Activated CD8-positive, alpha-beta memory T cell treated with anti-CD3 and anti-CD28 coated beads for 1 hour (primary cell): ENCODE measurements at places on chromosomes 2 and 18.
A peak's percentile ranks its signal among the peaks of the same experiment; 100 is the strongest.

- peak; percentile 61 for DNase-seq
Measured at GRCh38 chr2:231714639-231715498, 6.5 kb downstream of the PTMA start.

DNA sequence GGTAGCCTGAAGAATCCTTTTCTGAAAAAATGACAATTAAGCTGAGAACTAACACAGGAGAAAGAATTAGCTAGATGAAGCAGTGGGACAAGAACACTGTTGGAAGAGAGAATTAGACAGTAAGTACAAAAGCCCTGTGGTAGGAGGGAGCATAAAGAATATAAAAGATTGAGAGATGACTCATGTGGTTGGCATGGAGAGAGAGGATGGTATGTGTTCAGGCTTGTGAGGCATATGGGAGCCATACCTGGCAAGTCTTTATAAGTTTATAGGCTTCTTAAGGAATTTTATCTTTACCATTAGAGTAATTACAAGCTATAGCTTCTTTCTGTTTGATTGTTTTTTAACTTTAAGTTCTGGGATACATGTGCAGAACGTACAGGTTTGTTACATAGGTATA, 325.0 kb downstream of the ARL6IP6 start:
- DNase-seq: no peak

DNA sequence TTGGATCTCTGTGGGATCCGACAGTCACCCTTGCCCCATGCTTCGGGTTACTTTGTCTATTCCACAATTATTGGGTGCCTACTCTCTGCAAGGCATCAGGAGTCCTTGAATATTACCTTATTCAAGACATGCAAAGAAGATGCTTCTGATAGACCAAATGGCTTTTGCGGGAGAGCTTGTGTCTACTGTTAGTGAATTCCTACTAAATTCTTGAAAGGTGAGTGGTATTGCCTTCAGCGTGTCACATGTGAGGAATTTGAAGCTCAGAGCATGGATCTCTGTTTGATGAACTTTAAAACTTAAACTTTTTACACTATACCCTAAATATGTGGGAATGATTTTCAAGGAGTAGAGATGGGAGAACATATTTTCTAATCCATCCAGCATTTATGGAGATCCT, 184.4 kb downstream of the LTBP1 start:
- DNase-seq: no peak

GRCh38 chr2:200585730-200586643, at the start of gene AOX1:
Gene AOX1, plus strand, starts transcription at chr2:200586014. Its CDS starts 95 bp downstream, at chr2:200586109.
- no peak for DNase-seq

DNA sequence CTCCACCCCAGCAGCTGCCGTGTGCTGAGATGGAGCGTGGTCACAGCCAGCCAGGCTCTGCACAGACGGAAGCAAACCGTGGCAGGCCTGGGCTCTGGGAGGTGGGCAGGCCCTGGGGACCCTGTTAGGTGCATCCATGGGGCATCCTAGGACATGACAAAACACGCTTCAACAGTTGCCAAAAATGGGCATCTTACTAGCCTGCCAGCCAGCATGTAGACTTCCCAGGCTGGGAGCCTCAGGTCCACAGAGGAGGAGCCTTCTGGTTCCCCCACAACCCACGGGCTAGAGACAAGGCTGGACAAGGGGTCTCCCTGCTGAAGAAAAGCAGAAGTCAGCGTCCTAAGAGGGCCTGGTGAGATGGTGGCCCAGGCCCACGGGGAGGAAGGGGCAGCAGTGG, 139.5 kb downstream of the HDAC4 start:
- no peak for DNase-seq

DNA sequence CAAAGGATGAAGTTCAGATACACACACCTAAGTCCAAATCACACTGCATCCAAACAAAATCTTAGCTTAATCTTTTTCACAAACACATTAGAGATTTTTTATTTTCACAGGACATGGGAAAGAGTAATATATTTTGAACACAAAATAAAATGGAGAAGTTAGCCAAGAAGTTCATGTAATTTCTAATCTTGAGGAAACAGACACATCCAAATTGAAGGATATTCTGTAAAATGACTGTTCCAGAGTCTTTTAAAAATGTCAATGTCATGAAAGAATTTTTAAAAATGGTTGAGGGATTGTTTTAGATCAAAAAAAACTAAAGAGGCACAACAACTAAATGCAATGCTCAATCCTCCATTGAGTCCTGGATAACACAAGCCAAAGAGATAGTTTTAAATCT, 12.4 kb upstream of the RAPGEF4 start:
- DNase-seq: no peak

DNA sequence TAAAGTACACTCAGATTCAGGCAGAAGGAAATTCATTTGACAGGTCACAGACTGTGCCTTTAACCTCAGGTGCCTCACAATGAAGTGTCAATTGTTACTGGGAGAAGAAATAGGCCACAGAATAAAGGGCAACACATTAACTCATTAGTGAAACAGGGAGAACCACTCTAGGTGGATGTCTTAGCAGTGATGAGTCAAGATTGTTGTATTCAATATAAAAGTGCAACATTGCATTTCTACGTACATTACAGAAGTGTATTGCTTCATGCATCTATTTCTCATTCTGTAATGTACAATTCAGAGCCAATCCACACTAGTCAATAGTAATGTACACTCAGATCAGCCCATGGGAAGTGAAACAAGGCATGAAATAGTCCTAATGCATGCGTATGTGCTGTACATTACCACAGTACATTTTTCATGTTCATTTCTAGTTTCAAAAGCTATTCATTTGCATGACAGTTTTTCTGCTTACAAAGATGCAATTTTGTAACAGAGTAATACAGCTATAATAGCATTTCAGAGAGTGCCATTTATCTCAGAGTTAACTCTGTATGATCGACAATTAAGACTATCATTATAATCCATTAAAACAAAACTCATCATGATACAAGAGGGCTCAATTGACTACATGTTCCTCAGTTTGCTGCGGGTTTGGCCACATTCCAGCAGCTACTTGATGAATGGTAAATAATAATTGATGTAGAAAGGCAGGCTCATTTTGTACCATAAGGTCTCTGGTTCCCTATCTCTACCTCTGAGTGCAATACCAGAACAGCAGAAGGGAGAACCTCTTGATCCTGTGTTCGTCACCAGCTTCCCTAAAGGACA, 12.2 kb upstream of the ARL5A start:
- no peak for DNase-seq

GRCh38 chr2:217086038-217086522, 226.2 kb upstream of the TNP1 start:
- DNase-seq: no peak

GRCh38 chr2:172430678-172431077, 3.3 kb downstream of the ITGA6 start:
- DNase-seq: no peak

GRCh38 chr18:48634491-48634890, 95.7 kb downstream of the CTIF start:
- DNase-seq: no peak

GRCh38 chr18:75391279-75392225, 36.0 kb downstream of the SMIM21 start:
- DNase-seq: no peak

- no peak for DNase-seq
Measured at GRCh38 chr2:60540074-60540473, 13.4 kb downstream of the BCL11A start.

- no peak for DNase-seq
Measured at GRCh38 chr2:191691016-191691735, 13.2 kb downstream of the NABP1 start.

DNA sequence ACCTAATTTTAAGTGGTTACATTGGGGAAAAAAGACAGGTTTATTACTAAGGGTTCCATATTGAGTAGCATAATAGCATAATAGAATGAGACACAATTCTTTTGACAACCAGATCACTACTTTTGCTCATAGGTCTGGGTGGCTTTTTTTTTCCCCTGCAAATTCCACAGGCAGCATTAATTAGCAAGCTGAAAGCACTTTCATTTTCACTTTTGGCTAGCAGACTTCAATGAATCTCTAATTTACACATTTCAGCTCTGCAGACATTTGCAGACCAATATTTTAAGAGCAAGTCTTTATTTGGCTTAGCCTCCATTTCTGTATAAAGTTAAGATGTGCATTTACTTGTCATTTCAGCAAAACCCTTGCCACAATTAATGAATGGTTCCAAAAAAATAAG, 185.5 kb downstream of the NOL4 start:
- DNase-seq: no peak

DNA sequence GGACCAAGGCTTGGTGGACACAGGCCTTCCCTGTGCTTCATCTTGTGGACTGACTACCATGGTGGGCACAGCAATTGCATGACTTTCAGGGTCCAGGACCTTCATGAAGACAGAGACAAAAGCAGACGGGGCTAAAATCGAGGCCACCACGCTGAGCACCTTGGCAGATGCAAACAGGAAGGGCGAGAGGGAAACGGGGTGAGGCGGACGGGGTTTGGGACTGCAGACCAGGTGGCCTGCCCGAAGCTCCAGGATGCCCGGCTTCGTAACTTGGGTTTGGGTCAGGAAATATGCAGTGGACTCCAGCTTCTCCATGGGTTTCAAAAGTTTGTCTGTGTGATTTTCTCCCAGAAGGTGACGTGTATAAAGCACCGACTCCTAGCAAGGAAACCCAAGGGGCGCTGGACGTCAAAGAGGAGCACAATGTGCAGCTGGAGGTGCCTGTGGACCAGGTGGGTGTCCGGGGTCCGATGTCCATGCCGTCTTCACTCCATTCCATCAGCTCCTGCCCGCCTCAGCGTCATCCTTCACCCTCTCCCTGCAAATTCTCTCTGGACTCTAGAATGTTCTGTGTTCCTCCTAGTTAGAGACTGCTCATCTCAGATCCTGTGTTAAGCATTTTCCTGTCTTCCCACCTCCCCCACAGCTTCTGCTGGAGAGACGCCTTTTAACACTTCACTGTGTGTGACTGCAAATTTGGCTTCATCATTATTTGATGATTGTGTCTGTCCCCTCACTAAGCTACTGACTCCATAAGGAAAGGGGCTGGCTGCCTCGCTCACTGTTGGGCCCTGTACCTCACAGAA, 65.8 kb downstream of the DCDC2C start:
- DNase-seq: no peak

- DNase-seq: no peak
Measured at GRCh38 chr2:62576276-62576939, 70.4 kb upstream of the TMEM17 start.

DNA sequence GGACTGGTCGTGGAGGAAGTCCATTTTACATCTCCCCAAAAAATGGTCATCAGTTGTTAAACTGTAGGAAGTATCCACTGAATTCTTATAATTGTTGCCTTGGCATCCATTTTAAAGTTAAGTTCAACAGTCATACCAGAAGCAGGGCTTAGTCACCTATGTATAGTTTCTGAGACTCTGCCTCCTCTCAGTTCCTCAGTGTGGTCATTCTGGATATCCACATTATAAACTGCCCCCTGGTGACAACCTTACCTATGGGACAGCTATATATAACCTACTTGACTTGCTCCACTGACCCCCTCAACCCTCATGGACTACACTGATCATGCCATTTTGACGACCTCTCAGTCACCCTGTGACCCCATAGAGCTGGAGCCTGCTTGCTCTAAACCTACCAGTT, 617.0 kb downstream of the LRP1B start:
- no peak for DNase-seq

DNA sequence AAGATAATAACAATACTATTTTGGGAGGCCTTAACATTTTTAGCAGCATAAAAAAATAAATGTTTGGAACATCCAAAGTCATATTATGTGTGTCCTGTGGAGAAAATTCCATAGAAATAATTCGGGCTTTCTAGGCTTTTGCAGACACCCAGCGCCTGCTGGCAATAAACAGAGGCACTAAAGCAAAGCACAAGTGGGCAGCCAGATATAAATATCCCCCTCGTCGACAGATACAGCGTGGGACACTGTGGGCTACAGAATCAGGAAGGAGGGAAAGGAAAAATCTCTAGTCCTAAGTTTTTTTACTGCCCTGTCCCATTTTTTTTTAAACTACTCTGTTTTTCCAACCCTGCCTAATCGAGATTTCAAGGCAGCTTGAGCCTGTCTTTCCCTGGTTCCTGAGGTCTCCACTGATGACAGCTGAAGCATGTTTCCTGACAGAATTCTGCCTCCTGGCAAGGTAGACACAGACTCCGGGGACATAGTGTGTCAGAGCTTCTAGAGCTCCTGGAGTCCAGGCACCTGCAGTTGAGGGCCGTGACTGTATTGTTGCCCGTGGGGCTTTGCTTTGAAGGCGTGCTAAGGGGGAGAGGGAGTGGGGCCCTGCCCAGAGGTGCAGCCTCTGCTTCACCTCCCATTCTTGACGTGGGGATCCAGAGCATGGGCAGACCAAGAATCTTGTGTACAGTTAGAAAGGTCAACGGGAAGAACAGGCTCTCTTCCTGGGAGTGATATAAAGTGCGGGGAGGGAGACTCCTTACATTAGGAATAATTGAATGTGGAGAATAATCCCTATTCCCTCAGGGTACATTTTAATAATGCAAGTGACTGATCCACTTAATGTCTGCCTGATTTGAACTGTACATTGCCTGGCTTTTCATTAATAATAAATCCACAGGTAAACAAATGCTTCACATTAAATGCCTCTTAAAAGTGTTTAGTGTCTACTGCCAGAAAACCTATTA, 232.3 kb downstream of the DCC start:
- DNase-seq: no peak

- no peak for DNase-seq
Measured at GRCh38 chr2:217658806-217659205, 344.0 kb downstream of the TNS1 start.

- DNase-seq: no peak
Measured at GRCh38 chr2:98550165-98550564, 58.1 kb downstream of the COA5 start.

DNA sequence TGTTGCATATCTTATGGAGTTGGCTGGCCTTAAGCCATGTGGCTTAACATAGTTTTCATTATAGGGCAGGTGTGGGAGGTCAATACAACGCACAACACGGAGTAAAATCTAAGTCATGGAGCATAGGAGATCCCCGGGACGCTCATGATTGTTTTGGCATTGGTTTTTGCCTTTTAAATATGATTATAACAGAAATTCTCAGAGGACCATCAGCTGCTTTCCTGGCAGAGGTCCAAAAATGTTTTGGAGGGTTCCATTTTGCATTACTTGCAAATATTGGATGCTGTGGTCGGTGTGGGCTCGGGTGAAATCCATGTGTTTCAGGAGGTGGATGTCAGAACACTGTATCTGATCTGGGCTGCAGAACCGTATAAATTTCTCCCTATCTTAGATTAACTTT, 3.4 kb downstream of the NCOA1 start:
- DNase-seq: no peak

DNA sequence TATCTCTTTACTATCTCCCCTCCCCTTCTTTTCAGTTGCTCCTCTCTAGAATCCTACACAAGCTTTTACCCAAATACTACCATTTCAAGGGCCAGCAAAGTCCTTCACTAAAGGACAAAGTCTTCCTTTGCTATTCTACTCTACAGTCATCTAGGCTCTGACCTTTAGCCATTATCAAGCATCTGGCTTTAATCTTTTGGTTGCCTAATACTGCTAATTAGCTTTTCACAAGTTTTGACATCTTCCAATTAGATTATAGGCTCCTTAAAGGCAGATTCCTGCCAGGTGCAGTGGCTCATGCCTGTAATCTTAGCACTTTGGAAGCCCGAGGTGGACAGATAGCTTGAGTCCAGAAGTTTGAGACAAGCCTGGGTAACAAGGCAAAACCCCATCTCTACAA, 194.4 kb downstream of the SH3BP4 start:
- DNase-seq: no peak
